ENCODE measurements at places on chromosomes 1 and 21. TPM values are rescaled to one million over a fixed set of nuclear protein-coding genes. Genes with fewer than 3 reads are reported as not detected.

DNA sequence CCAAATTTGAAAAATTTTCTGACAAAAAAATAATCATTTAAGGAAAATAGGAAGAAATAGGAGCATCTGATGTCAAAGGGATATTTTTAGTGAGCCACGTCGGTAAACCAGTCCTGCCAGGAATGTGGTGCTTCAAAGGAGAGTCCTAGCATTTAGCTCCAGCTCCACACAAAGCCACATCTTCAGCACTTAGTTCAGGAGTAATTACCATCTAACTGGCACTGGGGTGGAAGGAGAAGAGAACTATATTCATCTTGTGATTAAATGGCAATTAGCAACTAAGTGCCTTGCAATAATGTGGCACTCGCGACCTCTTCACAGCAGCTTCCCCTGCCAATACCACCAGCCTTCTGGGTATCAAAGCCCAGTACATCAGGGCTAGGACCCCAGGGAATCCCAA lies 409.1 kb downstream of the SETD4 start:
- no peak for ATAC-seq

GRCh38 chr21:43195121-43196021 lies 26.6 kb downstream of the CRYAA start:
- no peak for ATAC-seq

DNA sequence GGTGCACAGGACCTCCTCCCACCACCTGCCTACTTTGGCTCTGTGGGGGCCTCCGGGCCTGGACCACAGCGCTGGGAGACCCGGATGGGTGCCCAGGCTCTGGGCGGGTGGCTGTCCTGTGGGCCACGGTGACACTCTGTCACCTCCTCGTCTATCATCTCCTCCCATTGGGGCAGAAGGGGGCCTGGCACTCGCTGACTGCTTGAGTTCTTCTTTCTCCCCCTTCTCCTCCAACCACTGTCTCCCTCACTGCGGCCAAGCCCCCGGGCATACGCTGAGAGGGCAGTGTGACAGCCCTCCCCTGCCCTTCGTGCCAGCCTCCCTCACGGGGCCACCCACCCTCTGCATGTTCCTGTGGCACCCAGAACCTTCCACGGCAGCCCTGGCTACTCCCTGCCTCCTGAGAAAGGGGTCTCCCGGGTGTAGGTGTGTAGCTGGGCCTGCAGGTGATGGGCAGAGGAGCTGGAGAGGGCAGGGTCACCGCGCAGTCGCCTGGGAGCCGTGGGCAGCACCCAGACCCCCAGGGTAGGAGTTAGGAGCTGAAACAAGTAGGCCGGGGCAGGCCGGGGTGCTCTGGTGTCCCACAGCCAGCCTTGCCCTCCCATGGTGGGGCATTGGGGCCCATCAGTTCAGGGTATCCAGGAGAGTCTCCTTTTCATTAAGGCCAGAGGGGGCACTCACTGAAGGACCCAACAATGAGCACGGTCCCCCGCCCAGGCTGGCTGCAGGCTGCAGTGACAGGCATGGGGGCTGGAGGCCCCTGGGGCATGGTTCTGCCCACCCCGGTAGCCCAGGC lies 9.2 kb upstream of the ARF1 start:
- ATAC-seq: peak; percentile 23

- ATAC-seq: peak; percentile 36
Measured at GRCh38 chr1:223233410-223234169, 90.5 kb upstream of the TLR5 start.

- no peak for ATAC-seq
Measured at GRCh38 chr1:59458884-59459283, 162.0 kb downstream of the FGGY start.

DNA sequence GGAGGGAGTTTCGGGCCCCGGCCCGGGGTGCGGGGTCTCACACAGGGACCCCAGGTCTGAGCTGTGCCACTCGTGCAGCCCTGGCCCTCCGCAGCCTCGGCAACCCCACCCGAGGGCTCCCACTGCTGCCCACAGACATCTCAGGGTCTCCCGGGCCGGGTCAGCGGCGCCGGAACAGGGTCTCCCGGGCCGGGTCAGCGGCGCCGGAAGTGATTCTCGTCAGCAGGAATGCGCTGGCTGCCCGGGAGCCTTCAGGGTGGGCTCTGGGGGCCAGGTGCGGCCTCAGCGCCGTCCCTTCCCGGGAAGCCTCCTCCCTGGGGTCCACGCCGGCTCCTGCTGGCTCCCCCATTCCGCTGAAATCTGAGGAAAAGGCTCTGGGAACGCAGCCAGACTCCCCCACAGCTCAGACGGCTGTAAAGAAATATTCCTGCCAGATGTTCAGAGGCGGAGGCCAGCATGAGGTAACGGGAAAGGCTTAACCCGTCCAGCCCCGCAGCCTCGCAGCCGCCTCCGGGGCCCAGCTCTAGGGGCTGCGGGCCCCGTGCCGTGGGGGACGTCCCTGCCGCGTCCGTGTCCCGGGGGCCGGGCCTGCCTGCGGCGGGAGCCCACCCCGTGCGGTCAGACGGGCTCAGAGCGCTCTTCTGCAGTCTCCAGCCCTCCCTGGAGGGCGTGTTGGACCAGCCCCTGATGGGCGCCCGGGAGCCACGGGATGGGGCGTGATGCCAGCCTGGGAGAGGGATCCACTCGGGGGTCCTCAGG lies 8.7 kb upstream of the COL6A1 start:
- ATAC-seq: peak; percentile 18

Gene CDK11A
- total RNA-seq: 51.8 TPM
